ENCODE measurements at places on chromosomes 5 and 9.

- DNase-seq: no peak
Measured at GRCh38 chr9:124553738-124554137, 46.5 kb upstream of the NR5A1 start.

- DNase-seq: no peak
Measured at GRCh38 chr5:102531506-102531905, 32.7 kb upstream of the SLCO6A1 start.

DNA sequence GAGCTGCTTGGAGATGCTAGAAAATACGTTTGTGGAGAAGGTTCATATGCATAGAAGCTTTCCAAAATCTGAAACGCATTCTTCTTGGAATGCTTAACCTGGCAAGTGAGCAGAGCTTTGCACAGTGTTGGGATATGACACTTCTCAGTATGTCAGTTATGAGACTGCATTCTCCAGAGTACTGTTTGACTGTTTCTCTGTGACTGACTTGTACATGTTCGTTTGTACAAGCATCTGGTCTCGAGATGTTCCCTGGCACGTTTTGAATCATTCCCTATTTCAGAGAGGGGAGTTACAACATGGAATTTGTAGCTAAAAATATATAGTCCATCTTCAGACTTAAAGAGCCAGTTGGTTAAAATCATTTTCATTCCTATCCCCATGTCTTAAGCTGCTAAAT is 272.4 kb downstream of the ARRDC3 start:
- DNase-seq: no peak

GRCh38 chr9:19946441-19947109 is 157.7 kb upstream of the SLC24A2 start:
- DNase-seq: peak; percentile 18

DNA sequence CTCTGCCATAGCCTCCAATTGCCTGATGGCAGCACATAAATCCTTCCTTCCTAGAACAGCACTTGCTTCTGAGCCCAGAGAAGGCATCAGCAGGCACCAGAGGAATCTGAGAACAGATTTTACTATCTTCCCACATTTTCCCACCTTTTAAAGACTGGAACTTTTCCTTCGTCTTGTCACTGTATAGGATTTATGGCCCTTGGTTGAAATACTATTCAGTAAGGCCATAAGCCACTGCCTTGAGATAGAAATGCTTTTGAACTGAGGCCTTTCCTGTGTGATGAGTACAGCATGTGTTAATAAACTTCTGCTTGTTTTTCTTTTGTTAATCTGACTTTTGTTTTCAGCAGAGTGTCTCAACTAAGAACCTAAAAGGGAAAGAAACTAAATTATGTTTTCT is 84.3 kb downstream of the MRPS27 start:
- DNase-seq: no peak

GRCh38 chr5:108830705-108831276 is 83.1 kb downstream of the FER start:
- DNase-seq: no peak

GRCh38 chr9:21583628-21584377 is 101.7 kb upstream of the IFNE start:
- DNase-seq: no peak

DNA sequence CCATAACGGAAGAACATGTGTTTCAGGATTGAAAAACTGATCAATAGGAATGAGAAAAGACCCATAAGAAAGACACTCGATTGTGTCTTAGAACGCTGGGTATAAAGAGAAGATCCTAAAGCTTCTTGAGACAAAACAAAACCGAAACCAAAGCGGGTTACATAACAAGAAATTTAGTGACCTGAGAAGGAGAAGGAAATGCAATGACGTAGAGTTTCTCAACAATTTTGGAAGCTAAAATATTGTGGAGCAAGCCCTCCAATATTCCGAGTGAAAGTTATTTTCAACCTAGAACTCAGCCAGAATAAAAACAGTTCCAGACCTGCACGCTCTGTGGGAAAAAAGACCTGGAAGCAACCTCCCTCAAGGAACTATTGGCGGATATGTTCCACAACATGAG is 81.9 kb upstream of the FREM1 start:
- no peak for DNase-seq

GRCh38 chr9:134393582-134394280 is 67.5 kb downstream of the RXRA start:
- no peak for DNase-seq

DNA sequence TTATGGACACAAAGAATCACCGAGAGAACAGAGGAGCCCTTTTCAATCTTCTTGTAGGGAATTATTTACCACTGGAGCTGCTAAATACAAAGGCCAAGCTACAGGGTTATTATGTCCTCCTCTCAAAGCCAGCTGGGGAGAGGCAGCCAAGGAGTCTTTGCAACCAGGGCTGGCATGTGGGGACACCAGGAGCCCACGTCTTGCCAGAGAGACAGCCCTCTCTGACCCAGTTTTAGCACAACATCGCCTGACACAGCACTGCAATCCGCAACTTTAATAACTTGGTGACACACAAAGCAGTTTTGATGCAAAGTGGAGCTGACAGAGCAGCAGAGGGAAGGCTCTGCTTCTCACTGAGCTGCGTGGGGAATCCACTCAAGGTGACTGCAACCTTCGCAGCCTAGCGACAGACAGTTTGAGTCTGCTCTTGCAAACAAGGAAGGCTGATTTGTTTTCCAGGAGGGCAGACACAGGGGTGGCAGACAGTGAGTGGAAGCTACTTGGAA is 33.6 kb downstream of the TLR4 start:
- DNase-seq: peak; percentile 43

- no peak for DNase-seq
Measured at GRCh38 chr5:113478691-113479090, 9.6 kb downstream of the MCC start.
